ENCODE measurements at places on chromosomes 7 and 10.

GRCh38 chr10:103517234-103518085 is 24.0 kb downstream of the NEURL1 start:
- no peak for DNase-seq

DNA sequence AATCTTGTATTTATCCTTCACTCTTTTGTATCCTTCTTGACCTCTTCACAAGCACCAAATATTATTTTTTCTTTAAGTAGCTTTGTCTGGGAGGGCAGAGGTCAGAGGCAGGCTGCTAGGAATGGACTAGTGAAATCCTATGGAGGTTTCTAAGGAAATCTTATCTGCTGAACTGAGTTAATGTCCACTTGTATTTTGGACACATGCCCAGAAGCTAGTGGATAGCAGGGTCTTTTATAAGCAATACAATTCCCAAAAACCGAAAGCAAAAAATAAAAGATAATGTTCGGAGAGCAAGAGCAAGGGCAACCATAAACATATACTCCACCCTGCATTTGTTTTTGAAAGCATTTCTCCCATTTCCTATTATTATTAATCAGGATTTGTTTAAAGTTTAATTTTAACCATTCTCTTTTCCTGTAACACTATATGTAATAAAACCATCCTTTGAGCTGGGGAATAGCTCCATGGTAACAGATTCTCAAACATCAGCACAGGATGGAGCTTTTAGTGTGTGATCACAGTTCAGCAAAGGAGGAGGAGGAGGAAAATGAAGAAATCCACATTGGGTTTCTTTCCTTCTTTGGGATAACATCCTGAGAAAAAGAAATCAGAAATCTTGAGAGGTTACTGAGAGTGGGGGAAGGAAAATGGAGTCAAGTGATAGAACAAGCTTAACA is 328.2 kb upstream of the LRRN3 start:
- DNase-seq = no peak

GRCh38 chr10:22476601-22477321 is 131.5 kb downstream of the SPAG6 start:
- no peak for DNase-seq

GRCh38 chr10:104648421-104648820 is 7.3 kb downstream of the SORCS3 start:
- DNase-seq = no peak

DNA sequence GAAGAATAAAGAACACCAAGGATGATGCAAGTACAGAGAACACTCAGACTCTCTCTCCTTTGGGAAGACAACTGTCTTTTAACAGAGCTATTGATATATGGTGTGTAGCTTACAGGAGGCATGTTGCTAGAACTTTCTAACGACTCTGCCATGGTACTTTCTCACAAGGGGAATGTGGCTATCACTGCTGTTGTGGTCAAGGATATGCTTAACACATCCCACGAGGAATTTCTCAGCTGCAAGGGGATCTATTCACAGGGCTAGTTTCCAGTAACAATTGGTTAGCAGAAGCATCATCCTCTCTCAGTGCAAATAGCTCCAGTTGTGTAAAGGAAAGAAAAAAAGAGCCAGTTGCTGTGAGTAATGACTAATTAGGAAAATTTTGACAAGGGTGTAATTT is 826.0 kb downstream of the SORCS1 start:
- DNase-seq = no peak

Measured in esophagus squamous epithelium (tissue), 5 donors.